ENCODE measurements at places on chromosomes 5 and 9.

- DNase-seq: no peak
Observed at GRCh38 chr9:2704504-2704903, 12.8 kb upstream of the KCNV2 start.

- DNase-seq: no peak
Observed at GRCh38 chr5:99438619-99439018, 509.8 kb upstream of the CHD1 start.

DNA sequence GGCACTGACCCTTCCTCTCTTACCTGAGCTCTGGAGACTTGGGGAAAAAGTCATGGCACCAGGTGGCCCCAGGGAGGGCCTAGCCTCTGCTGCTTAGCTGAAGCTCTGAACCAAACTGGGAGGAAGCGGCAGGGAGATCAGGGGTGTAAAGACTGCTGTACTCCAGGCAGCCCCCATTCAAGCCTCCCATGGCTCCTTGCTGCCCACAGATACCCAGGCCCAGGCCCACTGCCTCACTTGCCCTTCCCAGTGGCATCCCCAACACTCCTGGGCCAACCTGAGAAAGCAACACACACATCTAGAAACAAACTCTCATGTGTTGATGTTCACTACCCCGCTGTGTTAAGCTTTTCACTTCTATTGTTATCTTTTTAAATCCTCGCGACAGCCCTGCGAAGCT lies 151.6 kb downstream of the C5orf15 start:
- no peak for DNase-seq

- no peak for DNase-seq
Observed at GRCh38 chr5:126763371-126763770, 13.6 kb upstream of the LMNB1 start.

DNA sequence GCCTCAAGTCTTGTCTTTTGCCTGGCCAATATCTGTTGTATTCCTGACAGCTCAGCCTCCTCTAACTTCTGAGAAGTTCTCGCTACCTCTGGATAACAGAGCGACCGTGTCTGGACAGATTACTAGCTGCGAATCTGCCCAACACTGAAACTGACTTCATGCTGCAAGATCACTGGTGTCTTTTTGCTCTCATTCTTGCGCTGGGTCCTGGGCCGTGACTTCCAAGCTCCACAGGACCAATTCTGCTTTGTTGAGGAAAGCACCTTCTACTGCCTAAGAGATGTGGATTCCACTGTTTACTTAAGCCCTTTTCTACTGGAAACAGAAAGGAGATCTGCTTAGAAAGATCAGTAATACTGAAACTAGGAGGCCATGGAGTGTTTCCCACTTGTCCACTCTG lies 978.8 kb upstream of the DMAC1 start:
- DNase-seq: no peak

GRCh38 chr5:136399527-136399926 lies 34.2 kb upstream of the TRPC7 start:
- DNase-seq: no peak

- no peak for DNase-seq
Observed at GRCh38 chr9:113463418-113464285, at the start of gene RGS3. Gene RGS3 (plus strand): TSS chr9:113463727. CDS start chr9:113463803, 76 bp downstream.

DNA sequence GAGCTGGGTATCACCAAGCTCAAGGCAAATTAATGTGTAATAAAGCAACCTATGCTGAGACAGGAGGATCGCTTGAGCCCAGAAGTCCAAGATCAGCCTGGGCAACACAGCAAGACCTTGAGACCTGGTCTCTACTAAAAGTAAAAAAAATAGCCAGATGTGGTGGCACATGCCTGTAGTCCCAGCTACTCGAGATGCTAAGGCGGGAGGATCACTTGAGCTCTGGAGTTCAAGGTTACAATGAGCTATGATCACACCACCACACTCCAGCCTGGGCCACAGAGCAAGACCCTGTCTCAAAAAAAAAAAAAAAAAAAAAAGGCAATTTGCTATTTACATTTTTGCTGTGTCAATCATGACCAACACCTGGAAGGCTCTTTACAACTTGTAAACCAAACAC lies 5.2 kb downstream of the STRBP start:
- no peak for DNase-seq

DNA sequence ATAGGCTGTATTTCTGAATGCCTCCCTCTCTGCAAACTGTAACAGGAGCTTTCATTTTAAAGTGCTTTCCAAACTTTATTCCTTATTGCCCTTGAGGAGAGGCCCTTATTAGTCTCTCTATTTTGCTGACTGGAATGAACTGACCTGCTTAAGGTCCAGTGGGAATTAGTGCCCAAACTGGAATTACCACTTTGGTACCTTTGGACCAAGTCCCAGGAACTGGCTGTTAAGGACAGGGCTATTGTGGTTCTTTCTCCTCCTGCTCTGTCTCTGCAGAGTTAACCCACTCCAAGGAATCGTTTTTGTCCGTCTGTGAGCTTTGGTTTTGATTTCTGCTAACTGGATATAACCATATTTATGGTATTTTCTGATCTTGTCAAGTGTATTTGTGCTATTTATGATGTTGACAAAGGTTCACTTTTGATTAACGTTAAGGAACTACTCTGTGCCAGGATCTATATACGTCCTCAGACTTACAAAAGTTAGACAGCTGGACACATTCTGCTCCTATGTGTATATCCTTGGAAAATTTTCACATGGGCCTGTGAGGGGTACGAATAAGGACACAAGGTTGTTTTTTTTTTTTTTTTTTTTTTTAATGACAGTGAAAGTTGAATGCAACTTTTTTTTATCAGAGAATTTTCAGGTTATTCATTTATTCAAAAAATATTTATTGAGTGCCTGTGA lies 189.1 kb upstream of the ANKRD55 start:
- no peak for DNase-seq

- no peak for DNase-seq
Observed at GRCh38 chr9:124626276-124626675, 119.1 kb upstream of the NR5A1 start.

GRCh38 chr9:74887041-74887980 lies at the start of gene TRPM6:
Gene TRPM6 (minus strand): TSS chr9:74887921. CDS start chr9:74887856, 65 bp downstream.
- DNase-seq: peak; percentile 13

GRCh38 chr5:78064941-78065472 lies 229.5 kb downstream of the AP3B1 start:
- DNase-seq: no peak

GRCh38 chr5:149855366-149855765 lies 89.2 kb downstream of the PDE6A start:
- no peak for DNase-seq

DNA sequence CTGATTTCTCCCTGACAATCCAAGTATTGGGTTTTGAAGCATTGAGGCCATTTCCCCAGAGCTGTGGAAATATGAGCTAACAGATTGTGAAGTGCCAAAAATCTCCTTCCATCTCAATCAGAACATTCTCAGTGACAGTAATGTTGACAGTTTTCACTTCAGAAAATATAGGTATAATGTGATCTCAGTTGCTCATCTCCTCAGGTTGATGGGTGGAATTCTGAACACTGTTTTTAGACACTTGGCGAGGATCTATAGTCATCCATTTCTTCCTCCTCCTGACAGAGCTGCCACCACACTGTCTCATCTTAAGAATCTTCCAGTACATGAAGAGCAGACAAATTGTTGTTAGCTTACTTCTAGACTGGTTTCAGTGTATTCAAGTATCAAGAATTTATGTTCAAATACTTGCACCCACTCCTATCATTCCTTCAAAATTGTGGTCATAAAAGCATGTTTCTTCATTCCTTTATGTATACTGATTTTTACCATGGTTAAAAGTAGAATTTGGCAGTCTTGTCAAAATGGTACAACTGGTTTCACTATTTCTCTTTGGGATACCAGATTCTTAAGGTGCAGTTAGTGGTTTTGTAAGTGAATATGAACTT lies 199.7 kb upstream of the TLE4 start:
- no peak for DNase-seq

DNA sequence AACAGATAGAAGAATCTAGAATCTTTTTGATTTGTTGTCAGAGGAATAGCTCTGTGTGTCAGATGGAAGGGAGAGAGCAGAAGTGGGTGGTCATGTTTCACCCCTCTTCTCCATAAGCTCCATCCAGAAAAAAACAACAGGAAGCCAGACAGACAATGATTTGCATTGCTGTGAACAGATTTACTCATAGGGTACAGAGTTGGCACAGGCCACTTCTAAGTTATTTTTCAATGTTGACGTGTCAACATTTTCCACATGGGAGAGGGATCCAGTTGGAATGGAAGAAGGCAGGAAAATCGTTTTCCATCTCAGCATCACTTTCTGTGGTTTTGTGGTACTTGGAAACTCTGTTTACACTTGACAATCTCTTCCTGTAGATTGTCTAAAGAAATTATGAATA lies 86.7 kb downstream of the INSYN2B start:
- DNase-seq: no peak

DNA sequence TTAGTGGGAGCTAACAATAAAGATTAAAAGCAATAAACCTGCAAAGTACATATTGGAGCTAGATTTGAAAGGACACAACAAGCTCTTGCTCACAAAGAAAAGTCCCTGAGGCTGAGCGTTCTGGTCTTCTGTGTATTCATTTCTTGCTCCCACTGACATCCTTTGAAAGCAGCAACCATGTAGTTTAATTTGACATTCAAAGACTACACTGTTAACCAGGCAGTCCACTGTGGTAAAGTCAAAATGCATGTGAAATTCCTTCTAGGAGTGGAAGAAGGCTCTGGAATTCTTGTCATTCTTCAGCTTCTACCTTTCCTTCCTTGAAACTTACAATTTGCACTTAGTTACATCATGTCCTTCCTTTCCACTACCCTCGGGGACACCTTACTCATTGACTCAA lies 480.7 kb downstream of the CSNK1G3 start:
- no peak for DNase-seq

GRCh38 chr5:71533142-71533541 lies 54.0 kb upstream of the MCCC2 start:
- DNase-seq: no peak

DNA sequence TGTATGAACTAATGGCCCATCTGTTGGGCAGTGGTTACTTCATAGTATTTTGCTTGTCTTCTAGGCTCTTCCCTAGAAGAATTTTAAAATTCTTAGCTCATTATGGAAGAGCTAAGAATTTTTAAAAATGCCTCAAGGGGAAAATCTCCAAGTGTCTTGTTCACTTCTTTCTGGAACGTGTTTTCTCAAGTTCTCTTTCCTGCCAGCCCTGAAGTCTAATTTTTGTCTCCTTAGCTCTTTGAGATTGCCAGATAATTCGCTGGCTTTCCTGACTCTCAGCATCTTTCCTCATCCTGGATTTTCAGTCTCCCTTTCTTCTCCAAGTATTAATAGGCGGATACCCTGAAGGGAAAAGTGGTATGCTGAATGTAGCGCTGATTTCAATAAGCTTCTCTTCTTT lies 395.4 kb downstream of the ARRDC3 start:
- no peak for DNase-seq

GRCh38 chr5:112757468-112758208 lies 20.0 kb downstream of the APC start:
- DNase-seq: no peak

DNA sequence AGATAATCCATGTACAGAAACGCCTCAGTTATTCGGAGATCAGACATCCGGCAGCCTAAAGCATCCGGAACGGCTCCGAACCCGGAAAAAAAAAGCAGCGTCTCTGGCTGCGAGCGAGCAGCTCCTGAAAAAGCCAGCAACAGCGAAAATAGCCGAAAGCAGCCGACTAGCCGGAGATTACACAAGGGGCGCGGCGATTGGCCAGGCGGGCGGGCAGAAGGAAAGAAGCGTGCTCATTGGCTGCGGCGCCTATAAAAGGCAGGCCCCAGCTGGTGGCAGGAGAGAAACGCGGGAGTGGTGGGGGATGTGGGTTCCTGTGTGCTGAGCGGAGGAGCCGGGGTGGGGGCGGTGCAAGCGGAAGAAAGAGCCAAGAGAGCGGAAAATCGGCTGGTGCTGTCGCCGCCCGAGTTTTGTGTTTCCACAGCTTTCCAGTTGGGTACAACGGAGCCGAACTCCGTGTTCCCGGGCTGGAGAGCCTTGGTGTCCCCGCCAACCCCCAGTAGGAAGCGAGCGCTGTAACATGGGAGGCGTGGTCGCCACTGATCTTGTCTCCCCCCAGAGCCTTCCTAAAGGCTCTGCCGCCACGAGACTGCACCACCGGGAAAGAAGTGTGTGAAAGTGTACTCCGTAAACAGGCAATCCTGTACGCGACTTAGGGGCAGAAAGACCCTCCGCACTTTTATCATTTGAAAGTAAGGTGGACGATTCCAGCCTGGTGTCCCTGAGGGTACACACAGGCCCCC lies at the start of gene ARL15:
Gene ARL15, minus strand, starts transcription at position 141 of the 743 bp plus-strand sequence.
- DNase-seq: peak; percentile 88

- DNase-seq: no peak
Observed at GRCh38 chr9:4328723-4329122, 28.9 kb upstream of the GLIS3 start.

- DNase-seq: no peak
Observed at GRCh38 chr9:32533816-32534215, 7.8 kb upstream of the RIGI start.

GRCh38 chr5:136620016-136620419 lies 254.7 kb upstream of the TRPC7 start:
- no peak for DNase-seq

DNA sequence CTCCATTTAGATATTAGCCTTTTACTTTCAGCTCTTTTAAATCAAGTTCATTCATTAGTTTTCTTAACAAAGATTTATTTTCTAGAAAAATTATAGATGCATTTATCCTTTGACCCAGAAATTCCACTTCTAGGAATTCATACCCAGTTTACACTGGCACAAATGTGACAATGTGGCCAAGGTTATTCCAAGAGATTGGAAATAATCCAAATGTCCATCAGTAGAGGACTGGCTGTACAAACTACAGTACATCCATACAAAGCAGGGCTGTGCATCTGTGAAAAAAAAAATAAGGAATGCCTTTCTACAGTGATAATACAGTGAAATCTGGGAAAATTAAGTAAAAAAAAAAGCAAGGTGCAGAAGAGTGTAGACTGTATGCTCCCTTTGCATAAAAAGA lies 149.2 kb downstream of the GABBR2 start:
- no peak for DNase-seq

GRCh38 chr5:63822614-63823013 lies 139.6 kb downstream of the HTR1A start:
- DNase-seq: no peak

DNA sequence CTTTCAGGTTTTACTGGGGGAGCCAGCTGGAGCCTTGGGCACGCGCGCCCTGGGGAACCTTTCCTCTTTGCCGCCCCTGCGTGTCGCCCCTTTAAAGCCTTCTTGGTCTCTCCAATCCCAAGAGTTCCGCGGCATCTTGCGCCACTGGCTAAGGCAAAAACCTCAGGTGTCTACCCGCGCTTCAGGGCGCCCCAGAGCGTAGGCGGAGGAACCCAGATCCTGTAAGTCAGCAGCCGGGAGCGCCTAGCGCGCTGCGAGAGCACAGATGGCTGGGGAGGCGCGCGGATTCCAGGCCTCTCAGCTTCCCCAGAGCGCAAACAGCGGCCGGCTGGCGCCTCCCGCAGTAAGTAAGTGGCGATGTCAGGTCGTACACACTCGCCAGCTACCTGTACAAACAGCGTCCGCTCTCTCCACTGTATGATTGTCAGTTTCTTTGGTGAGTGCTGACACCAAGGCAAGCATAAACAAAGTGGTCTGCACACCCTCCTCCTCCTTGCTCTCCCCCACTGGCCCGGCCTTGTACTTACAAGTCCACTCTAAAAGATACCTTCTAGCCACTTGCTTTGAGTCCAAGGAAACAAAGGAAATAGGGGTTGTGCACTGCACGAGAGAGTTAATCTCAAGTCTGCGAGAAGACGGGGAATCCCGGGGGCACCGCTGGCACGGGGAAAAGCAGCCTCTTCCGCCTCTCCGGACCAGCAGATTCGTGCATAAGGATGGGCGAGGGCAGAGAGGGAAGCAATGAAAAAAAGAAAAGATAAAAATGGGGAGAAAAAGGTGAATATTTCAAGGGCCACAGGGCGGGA lies 2.9 kb downstream of the HTR1A start:
- no peak for DNase-seq
